ENCODE measurements at places on chromosomes 7 and 10.

- no peak for DNase-seq
Measured at GRCh38 chr10:24469993-24470392, 253.7 kb downstream of the ARHGAP21 start.

DNA sequence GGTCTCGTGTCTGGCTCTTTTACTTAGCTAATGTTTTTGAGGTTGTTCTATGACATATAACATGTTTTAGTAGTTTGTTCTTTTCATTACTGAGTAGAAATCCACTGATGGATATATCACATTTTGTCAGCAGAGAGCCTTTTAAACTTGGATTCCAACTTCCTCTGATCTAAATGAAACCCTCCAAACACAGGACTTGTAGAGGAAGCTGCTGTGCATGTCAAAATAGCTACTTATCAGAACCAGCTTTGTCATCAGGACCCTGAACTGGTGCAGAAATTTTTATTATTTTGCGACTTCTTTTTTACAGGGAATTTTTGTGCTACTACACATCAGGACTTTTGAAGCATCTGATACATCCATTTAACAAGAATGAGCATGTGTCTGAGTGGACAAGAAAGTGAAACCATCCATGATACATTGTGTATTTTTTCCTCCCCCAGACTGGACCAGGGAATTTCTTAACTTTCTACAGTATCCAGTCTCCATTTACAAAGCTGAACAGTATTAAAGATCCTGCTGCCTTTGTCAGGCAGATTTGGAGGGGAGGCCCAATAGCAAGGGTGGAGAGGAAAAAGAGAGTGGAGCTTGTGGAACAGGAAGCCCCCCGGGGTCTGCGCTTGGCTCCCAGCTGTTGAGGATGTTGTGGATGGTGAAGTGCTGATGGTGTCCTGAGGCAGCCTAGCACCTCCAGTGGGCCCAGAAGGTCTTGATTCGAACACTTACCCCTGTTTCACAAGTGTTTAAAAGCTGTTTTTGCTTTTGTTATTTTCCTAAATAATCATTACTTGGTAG lies 29.3 kb upstream of the MTPAP start:
- DNase-seq, result no peak

DNA sequence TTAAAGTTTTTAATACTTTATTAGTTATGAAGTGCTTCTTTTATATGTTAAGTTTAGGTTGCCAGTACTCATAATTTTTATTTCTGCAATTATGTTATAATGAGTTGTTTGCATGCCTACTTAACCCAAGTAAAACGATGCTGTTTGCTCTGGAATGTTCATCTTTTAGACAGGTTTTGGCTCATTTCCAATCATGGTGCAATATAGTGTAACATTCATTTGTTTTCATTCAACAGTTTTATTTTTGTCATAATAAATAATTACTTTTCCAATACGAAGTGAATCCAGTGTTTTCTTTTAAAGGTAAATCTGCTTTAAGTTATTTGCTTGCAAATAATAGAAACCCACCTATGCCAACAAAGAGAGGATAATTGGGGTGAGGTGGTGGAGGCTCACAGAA lies 22.1 kb downstream of the ARL5B start:
- no peak for DNase-seq

- no peak for DNase-seq
Measured at GRCh38 chr7:120806669-120807068, 51.3 kb downstream of the TSPAN12 start.

DNA sequence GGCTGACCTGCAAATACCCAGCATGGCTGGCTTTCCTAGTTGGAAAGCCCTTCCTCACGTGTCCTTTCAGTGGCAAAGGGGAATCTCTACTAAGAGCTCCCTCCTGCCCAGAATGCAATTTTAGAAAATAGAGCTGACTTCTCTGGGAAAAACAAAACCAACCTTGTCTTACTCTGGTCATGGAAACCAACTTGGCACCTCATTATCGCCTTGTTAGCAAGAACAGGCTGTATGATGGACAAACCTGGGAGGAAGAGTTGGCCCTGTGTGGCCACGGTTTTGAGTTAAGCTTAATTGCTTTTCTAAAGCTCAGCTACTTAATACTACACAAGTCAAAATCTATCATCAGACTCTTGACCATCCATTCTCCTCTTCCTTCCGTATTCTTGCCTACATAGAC lies 94.1 kb upstream of the PDCD4 start:
- DNase-seq, result no peak

- no peak for DNase-seq
Measured at GRCh38 chr7:80591654-80592053, 46.8 kb upstream of the CD36 start.

GRCh38 chr10:3892440-3893425 lies 107.7 kb upstream of the KLF6 start:
- no peak for DNase-seq

DNA sequence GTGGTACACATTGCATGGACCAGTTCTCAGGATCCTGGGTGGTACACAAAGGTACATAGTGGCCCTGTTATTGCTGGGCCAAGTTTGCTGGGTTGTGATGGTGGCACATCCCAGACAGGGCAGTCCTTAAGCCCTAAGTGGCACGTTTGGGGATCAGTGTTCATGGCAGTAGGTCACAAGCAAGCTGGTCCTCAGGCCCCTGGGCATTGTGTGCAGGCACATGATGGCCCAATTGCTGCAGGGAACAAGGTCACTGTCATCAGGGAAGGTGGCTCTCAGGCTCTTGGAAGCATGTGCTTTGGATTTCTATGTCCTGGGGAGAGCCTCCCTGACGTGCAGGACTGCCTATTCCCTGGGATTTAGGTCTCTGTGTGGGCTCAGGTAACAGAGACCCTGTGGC lies 412.3 kb upstream of the LRRTM3 start:
- DNase-seq, result no peak

DNA sequence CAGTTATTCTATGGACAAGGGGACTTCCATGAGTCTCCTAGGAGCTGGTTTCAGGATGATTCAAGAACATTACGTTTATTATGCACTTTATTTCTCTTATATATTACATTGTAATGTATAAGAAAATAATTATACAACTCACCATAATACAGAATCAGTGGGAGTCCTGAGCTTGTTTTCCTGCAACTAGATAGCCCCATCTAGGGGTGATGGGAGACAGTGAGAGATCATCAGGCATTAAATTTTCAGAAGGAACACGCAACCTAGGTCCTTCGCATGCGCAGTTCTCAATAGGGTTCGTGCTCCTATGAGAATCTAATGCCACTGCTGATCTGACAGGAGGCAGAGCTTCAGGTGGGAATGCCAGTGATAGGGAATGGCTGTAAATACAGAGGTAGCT lies 137.9 kb downstream of the ANKRD30A start:
- no peak for DNase-seq

DNA sequence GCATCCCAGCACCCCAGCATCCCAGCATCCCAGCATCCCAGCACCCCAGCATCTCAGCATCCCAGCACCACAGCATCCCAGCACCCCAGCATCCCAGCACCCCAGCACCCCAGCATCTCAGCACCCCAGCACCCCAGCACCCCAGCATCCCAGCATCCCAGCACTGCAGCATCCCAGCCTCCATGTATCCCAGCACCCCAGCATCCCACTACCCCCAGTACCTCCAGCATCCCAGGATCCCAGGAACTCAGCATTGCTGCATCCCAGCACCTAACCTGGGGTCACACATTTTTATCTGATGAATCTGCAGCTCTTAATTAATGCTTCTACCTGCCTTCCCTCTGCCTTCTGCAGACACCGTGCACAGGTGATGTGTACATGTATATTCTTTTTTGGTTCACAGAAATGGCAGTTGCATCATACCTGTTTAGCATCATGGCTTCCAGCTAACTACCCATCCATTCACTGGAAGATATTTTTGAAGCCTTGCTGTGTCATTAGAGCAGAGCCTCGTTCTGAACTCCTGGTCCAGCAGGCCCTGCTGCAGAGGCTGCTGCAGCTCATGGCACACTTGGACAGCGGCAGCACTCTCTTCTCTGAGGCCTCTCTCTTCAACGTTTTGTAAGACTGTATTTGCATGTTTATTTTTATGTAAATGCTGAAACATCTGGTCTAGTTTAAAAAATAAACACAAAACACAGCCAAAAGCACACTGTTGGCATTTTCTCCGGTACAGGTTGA lies 4.6 kb upstream of the CFAP46 start:
- no peak for DNase-seq

DNA sequence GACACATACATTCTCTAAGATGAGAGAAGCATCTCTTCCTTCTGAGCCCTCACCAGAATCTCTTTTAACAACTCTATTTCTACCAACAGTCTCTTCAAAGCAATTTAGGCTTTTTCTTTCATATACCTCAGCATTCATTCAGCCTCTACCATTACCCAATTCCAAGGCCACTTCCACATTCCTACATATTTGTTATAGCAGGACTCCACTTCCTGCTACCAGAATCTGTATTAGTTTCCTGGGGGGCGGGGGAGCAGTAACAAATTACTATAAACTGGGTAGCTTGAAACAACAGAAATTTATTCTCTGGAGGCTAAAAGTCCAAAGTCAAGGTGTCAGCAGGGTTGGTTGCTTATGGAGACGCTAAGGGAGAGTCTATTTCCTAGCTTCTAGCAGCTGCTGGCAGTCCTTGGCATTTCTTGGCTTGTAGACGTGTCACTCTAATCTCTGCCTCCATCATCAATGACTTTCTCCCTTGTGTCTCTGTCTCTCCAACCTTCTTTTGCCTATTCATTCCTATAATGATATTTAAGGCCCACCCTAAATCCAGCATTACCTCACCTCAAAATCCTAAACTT lies 7.4 kb downstream of the PRPS1L1 start:
- no peak for DNase-seq

DNA sequence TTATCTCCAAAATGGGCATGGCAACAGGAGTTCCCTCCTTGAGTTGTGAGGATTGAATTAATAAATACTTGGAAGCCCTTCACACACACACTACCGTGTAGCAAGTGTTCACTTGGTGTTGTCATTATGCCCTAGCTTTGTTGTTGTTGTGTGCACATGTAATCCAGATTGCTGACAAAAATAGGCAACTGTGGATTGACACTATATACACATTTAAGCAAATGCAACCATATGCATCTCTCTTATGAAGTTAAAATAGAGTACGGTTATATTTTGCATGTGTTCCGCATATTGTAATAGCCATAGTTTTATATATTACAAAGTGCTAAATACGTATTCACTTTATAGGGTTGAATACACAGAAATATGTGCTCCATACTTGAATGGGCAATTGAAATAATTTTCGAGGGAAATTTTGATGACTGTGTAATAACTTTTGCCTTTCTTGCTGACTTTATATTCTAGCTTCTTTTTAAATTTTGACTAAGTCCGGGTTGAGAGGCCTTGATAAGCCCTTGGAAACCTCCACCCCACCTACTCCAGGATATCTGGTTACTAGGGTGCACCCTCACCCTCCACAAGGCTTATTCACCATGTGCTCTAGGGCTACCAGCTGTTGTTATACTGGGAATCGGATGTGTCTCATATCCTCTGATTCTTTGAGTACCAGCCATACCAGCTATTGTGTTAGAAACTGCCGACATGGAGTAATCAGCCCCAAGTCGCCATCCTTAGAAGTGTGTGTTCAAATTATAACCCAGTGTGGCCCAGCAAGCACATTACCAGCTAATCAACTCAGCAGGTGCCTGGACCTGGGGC lies 265.0 kb downstream of the CAMK1D start:
- DNase-seq, result no peak

GRCh38 chr10:114653926-114654325 lies 4.1 kb downstream of the ABLIM1 start:
- DNase-seq, result no peak

- DNase-seq, result no peak
Measured at GRCh38 chr10:19749185-19749729, 67.0 kb upstream of the PLXDC2 start.

DNA sequence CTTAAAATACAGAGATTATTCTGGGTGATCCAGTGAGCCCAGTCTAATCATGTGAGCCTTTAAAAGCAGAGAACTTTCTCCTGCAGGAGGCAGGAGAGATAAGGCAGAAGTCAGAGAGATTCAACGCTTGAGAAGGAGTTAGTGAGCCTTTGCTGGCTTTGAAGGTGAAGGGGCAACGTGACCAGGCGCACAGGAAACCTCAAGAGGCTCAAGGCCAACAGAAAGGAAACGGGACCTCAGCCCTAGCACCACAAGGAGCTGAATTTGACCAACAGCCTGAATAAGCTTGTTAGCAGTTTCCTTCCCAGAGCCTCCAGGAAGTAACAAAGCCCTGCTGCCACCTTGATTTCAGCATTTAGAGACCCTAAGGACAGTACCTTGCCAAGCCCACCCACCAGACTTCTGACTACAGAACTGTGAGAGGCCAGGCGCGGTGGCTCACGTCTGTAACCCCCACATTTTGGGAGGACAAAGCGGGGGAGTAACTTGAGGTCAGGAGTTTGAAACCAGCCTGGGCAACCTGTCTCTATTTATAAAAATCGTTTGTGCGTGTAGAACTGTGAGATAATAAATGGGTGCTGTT lies 87.3 kb upstream of the KAT6B start:
- DNase-seq, result no peak

DNA sequence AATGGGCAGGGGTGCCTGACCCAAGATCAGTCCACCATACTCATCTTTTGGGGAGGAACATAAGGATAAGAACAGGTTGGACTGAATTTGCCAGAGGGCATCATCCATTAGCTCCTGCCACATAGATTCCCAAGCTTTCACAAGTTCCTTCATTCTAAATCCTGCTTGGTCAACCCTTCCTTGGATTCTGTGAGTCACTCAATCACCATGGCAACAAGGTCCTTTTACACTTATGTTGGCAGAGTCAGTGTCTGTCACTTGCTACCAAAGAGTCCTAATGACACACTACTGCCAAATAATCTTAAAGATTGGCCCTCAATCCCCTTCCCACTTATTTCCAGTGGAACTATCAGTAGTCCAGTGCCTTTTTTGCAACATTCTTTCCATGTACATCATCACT lies 5.0 kb upstream of the LGI1 start:
- no peak for DNase-seq

- DNase-seq, result peak; percentile 65
Measured at GRCh38 chr10:80165173-80165572, 32.6 kb downstream of the PLAC9 start.

- DNase-seq, result no peak
Measured at GRCh38 chr7:130998993-130999602, 265.1 kb upstream of the KLF14 start.

DNA sequence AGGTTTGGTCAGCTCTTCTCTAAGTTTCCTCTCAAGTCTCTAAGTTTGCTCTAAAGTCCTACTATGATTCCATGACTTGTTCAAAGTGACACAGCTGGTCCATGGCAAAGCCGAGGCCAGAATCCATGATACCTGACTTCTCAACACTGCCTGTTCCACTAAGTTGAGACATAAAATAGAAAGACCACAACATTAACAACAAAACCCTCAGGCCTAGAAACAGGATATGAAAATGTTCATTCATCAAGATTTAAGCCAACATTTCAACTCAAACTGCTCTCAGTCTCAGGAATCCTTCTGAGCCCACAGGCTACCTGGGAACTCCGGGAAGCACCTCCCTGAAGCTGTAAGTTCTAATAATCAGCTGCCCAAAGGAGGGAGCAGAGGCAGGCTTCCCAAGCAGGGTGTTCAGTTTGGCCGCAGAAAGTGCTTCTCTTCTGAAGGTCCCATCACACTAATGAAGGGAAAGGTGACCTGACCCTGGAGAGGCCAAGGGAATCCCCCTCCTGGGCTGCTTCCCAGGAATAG lies 62.9 kb downstream of the STK17A start:
- no peak for DNase-seq

- DNase-seq, result no peak
Measured at GRCh38 chr10:2212244-2212834, 475.0 kb upstream of the ADARB2 start.

- DNase-seq, result no peak
Measured at GRCh38 chr10:34370126-34370525, 445.0 kb downstream of the PARD3 start.

- no peak for DNase-seq
Measured at GRCh38 chr7:134771889-134772288, 7.5 kb upstream of the CALD1 start.

GRCh38 chr7:69796416-69796815 lies 198.1 kb downstream of the AUTS2 start:
- DNase-seq, result no peak

All from Right ventricle myocardium inferior (tissue), 1 donor.